Stimulated activated CD4-positive, alpha-beta T cell treated with anti-CD3 and anti-CD28 coated beads, Interleukin-2, amount 100 ng/mL, for 24 hours (primary cell): ENCODE measurements at places on chromosomes 11 and 22.

GRCh38 chr11:114284021-114284420, 12.2 kb upstream of the NNMT start:
- DNase-seq: no peak

DNA sequence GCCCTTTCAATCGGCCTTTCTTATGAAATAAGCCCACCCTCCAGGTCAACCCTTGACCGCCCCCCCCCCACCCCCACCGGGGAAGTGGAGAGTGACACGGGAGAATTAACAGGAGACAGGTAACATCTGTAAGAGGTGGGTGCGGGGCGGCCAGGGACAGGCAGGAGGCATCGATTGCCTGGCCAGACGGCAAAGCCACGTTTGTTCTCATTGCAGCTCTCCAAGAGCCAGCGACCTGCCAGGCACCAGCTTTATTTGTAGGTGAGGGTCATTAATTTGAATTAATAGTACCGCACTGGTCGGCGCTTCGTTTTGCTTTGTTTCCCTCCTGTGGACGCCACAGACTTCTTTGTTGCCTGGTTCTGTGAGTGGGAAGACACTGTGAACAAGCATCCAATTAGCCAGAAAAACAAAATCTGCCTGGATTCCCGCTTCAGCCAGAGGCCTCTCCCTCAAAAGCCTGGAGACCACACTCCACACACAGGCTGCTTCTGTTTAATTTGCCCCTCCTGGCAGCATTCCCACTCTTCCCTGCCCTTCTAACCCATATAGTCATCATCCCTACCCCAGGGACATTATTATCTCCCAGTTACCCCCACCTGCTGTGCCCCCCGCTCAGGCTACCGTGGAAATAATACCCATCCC, 104.5 kb upstream of the OPCML start:
- DNase-seq: no peak

GRCh38 chr11:70577948-70578347, 179.6 kb downstream of the CTTN start:
- DNase-seq: no peak

DNA sequence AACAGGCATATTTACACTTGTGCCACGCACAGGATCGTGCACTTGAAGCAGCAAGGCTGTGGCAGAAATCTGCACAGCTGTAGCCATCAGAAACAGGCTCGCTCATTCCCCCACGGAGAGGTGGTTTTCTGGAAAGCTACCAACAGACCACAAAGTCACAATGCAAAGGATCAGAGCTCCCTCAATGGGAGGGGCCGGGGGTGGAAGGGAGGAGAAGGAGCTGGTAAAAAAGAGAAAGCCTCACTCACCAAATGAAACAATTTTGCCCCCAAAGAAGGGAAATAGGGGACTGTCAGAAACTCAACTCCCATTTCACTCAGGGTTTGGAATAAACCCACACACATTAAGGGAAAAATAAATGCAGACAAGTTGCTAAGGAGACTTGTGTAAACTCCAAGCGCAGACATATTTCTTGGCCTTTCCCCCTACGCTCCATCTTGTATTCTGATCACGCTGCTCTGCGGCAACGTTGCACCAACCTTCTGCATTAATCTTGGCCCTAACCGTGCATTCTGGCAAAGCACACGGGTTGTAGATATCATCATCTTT, 43.2 kb upstream of the BLID start:
- DNase-seq: no peak

DNA sequence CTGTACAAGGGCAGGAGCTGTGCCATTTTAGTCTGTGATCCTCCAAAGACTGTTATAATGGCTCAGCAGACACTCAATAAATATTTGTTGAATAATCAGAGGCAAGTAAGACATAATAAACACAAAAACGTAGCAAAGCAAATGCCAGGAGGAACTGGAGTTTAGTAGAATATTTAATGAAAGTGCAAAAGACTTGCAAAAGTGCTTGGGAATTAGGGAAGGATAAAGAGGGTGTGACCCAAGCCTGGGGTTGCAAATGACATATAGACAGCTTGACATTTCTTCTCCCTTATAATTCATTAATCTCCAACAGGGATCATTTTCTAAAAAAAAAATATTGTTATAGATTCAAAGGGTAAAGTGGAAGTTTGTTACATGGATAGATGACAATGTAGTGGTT, 212.7 kb upstream of the PGR start:
- no peak for DNase-seq

- no peak for DNase-seq
These were observed 1328.7 kb upstream of the RAG2 start for GRCh38 chr11:37926772-37927171.

DNA sequence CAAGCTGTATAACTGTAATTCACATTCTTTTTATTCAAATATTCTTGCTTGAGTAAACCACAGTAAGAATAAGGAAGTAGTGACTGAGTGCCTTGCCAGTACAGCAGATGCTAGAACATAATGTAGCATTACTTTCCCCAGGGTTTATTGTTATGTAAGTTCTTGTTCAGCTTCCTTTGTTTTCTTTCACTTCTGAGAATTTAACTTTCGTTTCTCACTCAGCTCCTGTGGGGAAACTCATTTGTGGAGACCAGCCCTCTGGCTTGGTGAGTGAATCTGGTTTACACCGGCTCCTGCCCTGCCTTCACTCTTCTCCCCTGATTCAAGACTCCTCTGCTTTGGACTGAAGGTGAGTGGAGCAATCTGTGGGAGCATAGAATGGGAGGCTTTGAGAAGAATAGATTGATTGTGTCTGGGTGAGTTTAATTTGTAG, at the start of gene TRIM22:
Gene TRIM22 (plus strand): TSS at position 240 of the 433 bp plus-strand sequence. CDS start 6,443 bp downstream, outside the sequence.
- peak; percentile 46 for DNase-seq

DNA sequence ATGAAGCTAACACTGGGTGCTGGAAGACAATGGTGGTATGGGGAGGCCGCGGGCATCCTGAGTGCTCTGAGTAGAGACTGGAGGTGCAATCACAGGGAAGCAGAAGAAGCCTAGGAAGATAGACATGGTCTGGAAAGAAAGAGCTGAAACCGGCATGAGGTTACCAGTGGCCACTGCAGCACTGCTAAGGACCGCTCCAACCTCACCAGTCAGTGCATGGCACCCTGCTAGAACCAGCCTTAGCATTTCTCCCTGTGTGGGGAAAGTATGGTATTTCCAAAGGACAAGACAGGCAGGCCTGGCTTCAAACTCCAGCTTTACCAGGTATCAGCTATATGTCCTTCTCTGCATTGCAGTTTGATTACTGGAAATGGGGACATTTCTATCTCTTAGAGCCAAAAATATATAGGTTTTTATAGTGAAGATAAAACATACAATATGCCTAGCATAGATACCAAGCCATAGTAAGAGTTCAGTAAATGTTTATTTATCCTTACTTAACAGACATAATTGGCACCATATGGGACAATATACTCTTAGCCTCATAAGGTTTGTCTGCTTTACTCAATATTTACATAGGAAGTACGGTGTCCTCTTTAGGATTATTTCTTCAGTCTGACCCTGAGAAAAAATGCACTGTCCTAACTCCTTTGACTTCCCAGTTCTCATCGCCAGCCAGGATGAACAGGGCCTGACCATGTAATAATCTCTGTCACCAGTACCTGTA, 231.1 kb downstream of the TENM4 start:
- DNase-seq: no peak

GRCh38 chr11:57363131-57364080, 17.5 kb downstream of the PRG3 start:
- no peak for DNase-seq

- no peak for DNase-seq
These were observed 73.2 kb upstream of the OPCML start for GRCh38 chr11:133605482-133605881.

- no peak for DNase-seq
These were observed 12.4 kb downstream of the NLRP14 start for GRCh38 chr11:7032692-7033091.

GRCh38 chr11:21646351-21646750, 546.5 kb upstream of the ANO5 start:
- no peak for DNase-seq

- no peak for DNase-seq
These were observed 85.8 kb upstream of the E2F8 start for GRCh38 chr11:19326499-19326898.

DNA sequence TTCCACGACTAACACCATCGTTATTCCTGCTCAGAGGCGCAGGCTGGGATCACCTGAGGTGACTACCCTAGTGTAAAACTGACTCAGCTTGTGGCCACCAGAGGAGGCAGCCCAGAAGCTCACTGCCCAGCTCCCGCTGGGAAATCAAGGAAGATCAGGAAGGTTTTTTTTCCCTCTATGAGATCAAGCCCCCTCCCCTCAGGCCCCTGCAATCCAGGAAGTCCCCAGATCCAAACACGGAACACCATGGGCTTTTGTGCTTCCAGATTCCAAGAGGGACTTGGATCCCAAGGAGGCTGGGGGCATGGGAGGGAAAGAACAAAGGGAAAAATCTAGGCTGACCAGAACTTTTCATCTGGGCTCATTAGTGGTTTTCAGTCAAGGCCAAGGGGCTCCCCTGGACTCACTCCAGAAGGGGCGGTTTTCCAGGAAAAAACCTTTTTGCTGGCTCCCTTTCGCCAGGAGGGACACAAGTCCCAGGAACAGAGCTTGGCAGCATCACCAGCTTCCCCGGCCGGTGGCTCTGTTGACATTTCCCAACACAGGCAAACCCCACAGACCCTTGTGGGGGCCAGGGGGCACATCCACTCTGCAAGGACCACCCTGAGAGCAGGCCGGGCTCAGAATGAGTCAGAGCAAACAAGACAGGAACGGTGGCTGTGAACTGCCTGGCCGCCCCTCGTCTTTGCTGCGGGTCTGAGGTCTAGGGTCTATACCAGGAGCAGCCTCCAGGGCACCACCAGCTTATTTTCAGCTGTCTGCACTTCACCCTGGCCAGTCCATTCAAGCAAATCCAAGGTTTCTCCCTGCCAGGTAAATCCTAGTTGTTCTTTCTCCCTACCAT, 36.8 kb downstream of the MYH9 start:
- DNase-seq: no peak

GRCh38 chr11:28117712-28118111, 9.5 kb downstream of the METTL15 start:
- no peak for DNase-seq

DNA sequence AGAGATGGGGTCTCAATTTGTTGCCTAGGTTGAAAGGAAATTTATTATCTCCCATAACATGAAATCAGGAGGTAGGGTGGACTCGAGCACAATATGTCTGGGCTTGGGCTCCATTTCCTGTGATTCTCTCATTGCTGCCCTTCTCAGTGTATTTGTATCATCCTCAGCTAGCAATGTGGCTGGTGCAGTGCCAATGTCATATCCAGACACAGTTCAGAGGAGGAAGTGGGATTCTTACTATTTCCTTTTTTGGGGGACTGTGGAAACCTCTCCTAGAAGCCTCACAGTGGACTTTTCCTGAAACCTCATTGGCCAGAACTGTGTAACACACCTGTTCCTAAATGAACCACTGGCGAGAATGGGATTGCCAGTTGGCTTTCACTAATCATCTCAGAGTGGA, 21.0 kb upstream of the SWAP70 start:
- no peak for DNase-seq

- no peak for DNase-seq
These were observed 44.1 kb downstream of the RSF1 start for GRCh38 chr11:77776455-77776854.

GRCh38 chr11:67521924-67522323, 1.3 kb downstream of the CABP2 start:
- DNase-seq: no peak

- DNase-seq: no peak
These were observed 107.7 kb upstream of the SYT13 start for GRCh38 chr11:45393826-45394225.

GRCh38 chr22:24285245-24285644, 14.6 kb downstream of the SPECC1L start:
- DNase-seq: no peak

GRCh38 chr11:15327786-15328231, 213.1 kb downstream of the INSC start:
- no peak for DNase-seq

- DNase-seq: no peak
These were observed 16.2 kb upstream of the TEAD1 start for GRCh38 chr11:12657981-12658380.

- DNase-seq: no peak
These were observed 2.3 kb upstream of the IRAG1 start for GRCh38 chr11:10695833-10696232.

- no peak for DNase-seq
These were observed 33.8 kb downstream of the TNRC6B start for GRCh38 chr22:40211476-40212054.

DNA sequence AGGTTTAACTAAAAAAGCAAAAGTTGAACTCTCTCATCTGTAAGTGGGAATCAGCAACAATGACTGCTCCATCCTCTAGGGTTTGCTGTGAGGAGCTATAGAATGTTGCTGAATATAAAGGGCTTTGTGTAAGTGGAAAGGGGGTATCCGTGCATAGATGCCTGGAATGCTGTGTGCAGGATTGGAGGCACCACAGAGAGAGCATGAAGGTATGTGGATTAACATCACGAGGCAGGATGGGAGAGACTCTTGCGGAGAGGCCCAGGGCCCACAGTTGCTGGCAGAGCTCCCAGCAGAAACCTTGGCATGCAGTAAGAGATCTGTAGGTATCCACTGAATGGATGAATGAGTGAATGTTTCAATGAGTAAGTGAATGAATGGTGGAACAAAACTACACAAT, 298.7 kb upstream of the DDI1 start:
- no peak for DNase-seq

DNA sequence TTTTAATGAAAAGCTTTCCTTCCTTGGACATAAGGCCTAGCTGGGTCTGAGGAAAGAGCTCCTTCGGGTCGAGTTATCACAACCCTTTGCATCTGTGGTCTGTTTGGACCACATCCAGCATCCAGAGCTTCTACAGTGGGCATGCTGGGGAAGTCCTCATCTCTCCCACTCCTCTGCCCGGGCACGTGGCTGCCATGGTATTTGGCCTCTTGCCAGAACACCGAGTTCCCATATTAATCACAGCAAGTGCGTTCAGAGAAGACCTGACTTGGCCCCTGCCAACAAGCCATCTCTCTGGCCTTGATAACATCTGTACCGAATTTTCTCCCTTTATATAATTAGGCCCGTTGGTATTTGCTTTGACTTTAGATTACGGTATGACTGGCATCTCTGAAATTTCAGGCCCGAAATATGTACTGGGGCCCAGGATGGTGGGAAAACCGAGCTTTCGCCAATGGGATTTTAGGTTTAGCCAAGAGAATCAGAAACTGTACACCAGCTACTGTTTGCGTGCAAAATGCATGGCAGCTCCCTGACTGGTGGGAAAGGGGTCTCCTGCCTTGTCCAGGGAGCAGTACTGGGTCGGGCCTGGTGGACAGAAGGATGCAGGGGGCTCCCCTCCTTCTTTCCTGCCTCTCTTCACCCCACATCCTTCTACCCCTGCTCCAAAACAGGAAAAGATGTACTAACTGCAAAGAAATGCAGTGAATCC, 90.0 kb downstream of the MICAL2 start:
- no peak for DNase-seq

GRCh38 chr11:23280088-23280487, 419.8 kb upstream of the CCDC179 start:
- DNase-seq: no peak

GRCh38 chr22:30371981-30372380, 15.2 kb downstream of the CCDC157 start:
- DNase-seq: no peak

DNA sequence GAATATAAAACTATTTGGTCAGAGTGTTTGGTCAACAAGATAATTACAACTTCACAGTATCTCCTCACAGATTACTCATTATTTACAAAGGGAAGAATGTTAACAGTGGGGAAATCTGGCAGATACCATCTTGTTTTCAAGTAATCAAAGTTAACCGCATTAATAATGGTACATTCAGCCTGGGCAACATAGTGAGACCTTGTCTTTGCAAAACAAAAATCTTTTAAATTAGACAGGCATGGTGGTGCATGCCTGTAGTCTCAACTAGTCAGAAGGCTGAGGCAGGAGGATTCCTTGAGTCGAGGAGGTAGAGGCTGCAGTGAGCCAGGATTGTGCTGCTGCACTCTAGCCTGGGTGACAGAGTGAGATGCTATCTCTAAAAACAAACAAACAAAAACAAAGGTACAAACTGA, 78.5 kb downstream of the ACER3 start:
- DNase-seq: no peak
